ENCODE measurements at places on chromosomes 6 and 20.

- DNase-seq: peak; percentile 78
Observed at GRCh38 chr20:32456869-32457478, 98.8 kb downstream of the ASXL1 start.

- no peak for DNase-seq
Observed at GRCh38 chr6:67287566-67287965, 1347.5 kb upstream of the ADGRB3 start.

DNA sequence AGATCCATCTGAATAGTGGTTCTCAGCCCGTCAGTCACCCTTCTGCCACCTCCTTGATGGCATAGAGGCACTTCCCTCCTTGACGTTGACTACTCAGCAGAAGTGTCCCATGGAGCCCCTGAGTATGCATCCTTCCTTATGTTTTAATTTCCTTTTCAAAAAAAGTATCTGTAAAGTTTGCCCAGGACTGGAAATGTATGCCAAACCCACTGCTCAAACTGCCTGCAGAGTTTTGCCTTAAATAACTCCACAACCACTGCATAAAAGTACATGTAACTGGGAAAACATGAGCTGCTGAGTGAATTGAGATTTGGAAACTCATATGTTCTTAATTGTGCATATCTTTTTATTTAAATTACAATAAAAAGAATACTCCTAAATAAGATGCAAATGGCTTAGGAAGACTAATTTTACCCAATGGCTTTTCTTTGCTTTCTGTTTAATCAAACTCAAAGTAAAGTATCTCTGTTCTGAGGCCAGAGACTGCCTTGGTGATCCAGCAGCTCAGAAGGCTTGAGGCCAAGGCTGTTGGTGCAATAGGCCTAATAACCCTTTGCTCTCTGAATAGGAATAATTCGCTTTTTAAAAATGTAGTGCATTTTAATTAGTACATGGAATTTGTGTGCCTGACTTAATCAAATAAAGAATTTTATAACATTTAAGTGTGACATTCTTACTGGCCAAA lies 90.4 kb downstream of the FNDC1 start:
- DNase-seq: no peak

- DNase-seq: no peak
Observed at GRCh38 chr20:8940326-8940725, 128.6 kb upstream of the PLCB4 start.

DNA sequence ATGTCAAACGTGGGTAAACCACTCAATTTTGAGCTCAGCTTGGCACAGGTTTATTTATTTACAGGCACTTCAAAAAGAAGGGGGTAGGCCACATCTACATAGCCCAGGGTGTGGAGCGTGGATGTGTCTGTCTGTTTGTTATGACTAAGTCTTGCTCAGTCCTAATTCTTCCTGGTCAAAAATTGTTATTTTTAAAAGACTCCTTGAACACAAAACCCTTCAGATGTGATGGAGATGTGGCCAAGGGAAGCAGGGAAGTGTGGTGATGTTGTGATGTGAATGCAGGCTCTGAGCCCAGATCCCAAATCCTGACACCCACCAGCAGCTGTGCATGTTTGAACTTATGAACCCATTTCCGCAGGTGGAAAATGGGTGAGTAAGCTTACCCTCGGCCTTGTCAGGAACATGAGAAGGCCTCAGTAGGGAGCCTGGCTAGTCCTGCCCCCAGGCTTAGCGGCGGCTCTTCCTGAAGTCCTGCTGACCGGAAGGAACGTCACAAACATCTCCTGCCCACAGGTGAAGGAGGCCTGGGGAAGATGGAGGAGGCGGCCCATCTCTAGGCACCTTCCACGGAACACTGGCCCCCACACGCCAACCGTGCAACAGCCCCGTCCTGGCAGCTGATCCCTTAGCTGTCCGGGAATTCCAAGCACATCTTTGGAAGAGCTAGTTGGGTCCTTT lies 119.7 kb downstream of the MYLK4 start:
- DNase-seq: peak; percentile 16

Data from mesendoderm (in vitro differentiated cells).